ENCODE measurements at places on chromosomes 6 and 20.

DNA sequence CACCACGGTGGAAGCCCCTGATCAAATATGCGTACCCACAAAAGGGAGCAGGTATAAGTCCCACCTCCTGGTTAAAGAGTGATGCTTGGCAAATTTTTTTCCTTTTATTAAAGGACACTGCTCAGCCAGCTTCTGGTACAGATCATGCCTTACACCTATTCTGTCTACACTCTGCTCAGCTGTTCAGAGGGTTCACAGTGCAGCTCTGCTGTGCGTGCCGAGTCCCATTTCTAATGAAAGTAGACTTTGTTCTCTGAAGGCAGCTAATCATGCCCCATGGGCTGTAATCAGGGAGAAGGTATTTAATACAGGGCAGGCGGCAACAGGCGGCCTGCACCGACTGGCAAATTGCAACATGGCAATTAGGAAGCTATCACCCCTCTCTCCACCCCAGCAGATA, 16.3 kb downstream of the LRRC73 start:
- no peak for DNase-seq

DNA sequence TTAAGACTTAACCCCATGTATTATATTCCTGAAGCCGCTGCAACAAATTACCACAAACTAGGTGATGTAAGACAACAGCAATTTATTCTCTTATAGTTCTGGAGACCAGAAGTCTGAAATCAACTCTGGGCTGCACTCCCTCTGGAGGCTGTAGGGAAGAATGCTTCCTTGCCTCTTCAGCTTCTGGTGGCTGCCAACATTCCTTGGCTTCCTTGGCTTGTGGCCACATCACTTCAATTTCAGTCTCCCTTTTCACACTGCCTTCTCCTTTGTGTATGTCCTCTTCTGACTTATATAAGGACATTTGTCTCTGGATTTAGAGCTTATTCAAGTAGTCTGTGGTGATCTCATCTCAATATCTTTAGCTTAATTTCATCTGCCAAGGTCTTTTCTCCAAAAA, 141.6 kb downstream of the DHX35 start:
- DNase-seq: no peak

- no peak for DNase-seq
These were observed 519.5 kb upstream of the PTCHD4 start for GRCh38 chr6:48630511-48630910.

GRCh38 chr6:76506808-76507207, 434.3 kb upstream of the IMPG1 start:
- DNase-seq: no peak

- DNase-seq: no peak
These were observed 932.9 kb downstream of the QKI start for GRCh38 chr6:164347455-164347854.

DNA sequence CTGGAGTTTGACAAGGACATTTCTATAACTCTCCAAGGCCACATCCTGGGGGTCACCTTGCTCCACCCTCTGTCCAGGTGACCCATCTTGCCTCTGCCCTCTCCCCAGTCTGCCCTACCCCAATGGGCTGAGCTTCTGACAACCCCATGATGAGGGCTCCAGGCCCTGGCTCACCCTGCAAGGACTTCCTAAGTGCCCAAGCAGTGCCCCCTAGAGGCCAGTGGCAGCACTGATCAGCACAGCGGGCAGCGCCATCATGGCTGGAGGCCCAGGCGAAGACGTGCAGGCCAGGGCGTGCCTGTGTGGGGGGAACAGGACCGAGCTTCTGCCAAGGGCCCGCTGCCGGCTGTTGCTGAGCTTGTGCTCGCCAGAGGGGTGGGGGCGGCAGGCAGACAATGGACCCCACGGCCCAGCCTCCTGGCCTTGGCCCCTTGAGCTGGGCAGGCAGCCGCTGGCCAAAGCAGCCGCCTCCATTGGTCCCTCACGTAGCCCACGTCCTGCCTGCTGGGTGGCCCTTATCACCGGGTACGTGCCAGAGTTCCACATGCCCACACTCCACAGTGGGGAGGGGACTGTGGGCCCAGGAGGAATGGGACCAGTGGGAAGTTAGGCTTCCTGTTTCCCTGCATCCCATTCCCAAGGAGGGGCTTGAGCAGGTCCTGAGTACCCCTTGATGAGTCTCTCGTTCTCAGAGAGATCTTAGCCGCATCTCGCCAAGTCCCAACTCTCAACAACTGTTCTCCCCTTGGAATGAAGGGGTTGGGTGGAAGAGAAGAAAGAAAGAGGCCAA, 64.3 kb downstream of the MRPL14 start:
- DNase-seq: no peak

DNA sequence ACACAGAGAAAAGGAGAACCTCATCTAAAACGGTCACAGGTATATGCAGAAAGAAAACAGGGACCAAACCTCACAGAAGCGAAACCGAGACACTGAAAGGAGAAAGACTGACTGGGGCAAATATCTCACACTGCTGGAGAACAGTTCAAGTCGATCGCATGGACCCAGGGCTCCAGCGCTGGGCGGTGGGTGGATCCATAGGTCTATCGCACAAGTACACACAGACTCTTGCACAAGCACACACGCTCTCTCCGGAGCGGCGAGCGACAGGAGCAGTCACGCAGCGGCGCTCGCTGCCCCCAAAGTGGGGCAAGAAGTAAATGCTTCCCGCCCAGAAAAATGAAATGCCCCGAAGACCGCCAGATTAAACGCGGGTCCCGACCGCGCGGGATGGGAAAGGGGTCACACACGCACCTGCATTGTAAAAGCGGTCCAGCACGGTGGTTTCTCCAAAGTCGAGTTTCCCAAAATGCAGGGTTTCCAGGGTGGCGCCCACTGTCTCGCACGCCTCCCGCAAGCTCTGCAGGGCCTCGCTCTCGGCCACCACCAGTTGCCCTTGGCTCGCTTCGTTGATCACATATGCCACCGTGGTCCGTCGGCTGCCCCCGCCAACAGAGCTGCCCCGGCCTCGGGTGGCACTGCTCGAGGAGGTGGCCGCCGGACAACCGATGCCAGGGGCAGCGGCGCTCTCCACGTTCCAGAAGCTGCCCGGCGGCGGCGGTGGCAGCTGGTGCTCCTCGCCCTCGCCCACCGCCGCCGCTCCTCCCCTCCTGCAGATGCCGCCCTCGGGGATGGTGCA, 782 bp downstream of the MAP3K5 start:
- peak; percentile 59 for DNase-seq

DNA sequence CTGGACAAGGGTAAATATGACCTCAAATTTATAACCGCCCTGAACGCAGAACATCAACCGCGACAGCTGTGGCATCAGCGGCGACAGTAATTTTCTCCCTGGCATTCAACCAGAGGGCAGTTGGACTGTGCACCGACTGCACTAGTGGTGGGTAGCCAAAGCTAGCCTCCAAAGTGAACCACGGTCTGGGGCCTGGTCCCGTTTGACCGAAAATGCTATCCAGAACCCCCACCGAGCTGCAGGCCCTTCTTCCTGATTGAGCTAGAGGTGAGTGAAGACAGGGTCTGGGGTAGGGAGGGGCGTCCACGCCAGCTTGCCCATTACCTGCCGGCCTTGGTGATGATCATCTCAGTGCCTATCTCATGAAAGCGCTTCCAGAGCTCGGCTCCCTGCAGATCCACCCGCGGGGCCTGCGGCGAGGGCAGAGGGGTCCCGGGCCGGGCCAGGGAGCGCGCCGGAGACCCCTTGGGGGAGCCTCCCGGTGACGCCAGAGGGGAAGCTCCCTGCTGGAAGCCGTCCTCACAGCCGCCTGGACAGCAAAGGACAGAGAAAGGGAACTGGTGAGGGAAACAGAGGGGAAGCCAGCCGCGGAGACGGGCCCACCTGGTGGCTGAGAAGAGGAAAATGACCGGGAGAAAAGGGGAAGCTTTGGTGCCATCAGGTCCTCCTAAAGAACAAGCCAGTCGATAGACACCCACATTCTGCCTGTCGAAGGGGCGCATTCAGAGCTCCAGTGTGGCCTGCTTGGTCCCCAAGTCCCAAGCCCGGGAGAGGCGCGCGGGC, 2.0 kb downstream of the TBX18 start:
- DNase-seq: no peak

GRCh38 chr6:30877419-30878262, 6.7 kb upstream of the DDR1 start:
- DNase-seq: peak; percentile 90

GRCh38 chr6:53316142-53316541, 32.6 kb downstream of the ELOVL5 start:
- DNase-seq: no peak

DNA sequence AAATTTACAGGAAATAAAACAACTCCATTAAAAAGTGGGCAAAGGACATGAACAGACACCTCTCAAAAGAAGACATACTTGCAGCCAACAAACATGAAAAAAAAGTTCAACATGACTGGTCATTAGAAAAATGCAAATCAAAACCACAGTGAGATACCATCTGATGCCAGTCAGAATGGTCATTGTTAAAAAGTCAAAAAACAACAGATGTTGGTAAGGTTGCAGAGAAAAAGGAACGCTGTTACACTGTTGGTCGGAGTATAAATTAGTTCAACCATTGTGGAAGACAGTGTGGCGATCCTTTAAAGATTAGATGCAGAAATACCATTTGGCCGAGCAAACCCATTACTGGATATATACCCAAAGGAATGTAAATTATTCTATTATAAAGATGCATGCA, 858.0 kb upstream of the FLRT3 start:
- no peak for DNase-seq

- no peak for DNase-seq
These were observed 62.5 kb downstream of the TRPC4AP start for GRCh38 chr20:35030136-35030535.

- no peak for DNase-seq
These were observed 780 bp downstream of the TFAP2A start for GRCh38 chr6:10413850-10414738.

DNA sequence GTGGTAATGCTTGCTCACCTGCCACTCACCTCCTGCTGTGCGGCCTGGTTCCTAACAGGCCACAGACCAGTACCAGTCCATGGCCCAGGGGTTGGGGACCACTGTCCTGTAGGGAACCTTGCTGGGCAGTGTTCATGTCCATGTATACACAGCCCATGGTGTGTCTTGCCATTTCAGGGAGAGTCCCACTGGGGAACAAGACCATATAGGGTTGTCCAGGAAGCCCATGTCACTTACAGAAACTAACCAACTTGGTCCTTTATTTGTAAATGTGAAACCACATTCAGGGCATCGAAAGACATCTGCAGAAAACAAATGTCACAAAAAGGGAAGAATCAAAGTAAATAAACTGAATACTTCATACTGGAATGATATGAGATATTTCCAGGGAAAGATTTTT, 179.1 kb downstream of the NFATC2 start:
- DNase-seq: no peak

DNA sequence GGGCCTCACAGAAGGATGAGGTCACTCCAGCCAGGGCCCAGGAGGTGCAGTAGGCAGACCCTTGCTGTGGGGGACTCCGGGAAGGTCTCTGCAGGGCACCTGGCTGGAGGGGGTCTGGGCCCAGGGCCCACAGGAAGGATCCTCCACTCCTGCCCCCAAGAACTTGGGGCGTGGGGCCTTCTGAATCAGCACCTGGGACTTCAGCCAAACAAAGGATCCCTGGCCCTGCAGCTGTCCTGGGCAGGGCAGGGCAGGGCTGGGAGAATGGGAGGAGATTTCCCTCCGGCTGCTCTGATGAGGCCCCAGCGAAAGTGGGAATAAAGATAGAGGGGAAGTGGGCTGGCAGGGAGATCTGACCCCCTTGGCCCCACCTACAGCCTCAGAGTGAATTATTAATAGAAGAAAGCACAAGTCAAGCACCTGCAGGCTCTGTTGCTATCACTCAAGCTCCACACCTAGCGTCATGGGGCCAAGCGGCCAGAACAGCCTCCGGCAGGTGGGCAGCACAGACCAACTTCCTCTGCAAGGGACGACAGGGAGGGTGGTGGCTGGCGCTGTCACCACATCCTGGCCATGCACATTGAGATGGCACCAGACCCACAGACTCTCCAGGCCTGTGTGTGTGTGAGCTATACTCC, 61.6 kb upstream of the MRPS10 start:
- no peak for DNase-seq

DNA sequence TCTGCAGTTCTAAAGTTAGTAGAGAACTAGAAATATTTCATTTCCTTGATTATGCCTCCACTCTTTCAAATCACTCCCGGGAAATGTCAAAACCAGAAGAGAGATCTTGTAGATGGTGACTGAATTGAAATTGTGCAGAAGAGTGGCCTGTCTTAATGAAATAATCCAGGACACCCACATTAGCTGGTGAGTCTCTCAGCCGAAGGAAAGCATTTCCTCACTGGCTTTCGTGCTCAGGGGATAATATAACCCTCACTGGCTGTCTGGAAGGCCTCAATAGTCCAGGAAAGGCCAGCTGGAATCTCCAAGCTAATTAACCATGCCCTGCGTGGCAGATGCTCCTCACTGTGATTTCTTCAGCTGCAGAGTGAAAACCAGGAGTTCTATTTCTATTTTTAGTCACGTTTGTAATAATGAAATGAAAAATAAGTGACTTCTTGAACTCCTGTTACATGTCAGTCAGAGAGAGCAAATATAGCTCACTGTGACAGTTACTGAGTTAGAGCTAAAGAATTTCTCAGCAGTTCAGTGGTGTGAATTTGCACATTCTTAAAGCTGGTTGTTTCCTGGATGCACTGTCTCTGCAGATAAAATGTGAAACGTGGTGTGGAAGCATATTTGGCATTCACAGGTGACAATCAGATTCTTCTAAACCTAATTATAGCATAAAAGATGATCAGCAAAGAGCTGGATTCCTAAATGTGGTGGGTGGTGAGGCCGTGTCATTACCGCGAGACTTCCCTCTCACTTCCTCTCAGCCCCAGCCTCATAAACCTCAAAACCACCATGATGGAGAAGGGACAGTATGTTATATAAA, 211.7 kb downstream of the LMBRD1 start:
- no peak for DNase-seq

Measured in RKO (cell line).